Dorsolateral prefrontal cortex (tissue), 122 donors: ENCODE measurements at places on chromosomes 13 and 19.
A peak's percentile ranks its signal among the peaks of the same experiment; 100 is the strongest.

DNA sequence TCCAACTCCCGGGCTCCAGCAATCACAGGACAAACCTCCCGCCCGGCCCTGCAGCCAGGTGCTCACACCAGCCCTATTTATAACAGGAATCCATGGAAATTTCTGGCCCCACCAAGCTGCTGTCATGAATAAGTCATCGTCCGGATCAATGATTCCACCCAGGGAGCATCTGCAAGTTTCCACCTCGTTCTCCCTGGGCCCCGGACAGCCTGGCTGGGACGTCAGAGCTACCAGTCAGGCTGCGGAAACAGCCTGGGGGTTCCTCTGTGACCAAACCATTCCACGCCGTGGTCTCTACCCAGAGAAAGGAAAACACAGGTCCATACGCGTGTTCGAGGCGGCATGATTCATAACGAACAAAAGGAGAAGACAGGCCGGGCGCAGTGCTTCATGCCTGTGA, 20.7 kb upstream of the PTBP1 start:
- DNase-seq, result no peak

GRCh38 chr19:3570606-3571011, 2.1 kb upstream of the HMG20B start:
- DNase-seq, result no peak

- DNase-seq, result no peak
These were observed 789.1 kb upstream of the SLITRK5 start for GRCh38 chr13:86882107-86882506.

GRCh38 chr13:91042870-91043269, 304.6 kb upstream of the MIR17HG start:
- DNase-seq, result no peak

DNA sequence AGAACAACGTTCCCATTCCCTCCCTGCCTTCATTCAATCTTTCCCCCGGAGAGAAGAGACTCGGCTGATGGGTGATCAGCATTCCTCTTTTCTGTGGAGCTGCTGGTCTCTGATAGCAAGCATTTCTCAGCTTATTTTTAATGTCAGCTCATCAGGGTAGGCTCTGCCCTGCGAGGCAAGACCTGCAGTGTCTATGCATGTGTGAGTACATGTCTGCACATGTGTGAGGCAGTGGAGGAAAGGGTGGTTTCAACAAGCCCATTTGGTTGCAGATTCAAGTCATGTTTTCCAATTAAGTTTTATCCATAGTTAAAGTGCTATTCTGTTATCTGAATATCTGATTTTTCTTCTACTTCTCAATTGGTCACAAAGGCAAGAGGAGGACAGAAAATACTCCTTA, 19.5 kb downstream of the SLC10A2 start:
- DNase-seq, result no peak

- DNase-seq, result no peak
These were observed 145.1 kb upstream of the ZNF536 start for GRCh38 chr19:30227012-30227621.

DNA sequence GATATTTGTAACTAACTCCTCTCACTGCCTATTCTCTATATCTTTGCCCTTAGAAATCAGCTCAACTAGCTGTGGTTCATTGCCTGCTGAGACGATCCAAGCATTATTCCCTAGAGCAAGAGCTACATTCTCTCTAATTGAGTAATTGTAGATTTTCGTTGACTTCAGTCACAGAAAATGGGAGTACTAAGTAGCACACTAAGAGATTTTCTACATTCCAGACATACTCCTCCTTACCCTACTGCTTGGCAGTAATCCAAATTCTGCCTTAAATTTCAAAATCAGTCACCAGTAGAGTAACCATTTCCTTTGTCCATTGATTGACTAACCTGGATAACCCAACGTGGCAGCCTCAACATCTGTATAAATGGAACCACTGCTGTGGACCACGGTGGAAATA, 1786.8 kb downstream of the SLITRK5 start:
- DNase-seq, result no peak

GRCh38 chr19:35963514-35963913, 27.3 kb downstream of the LRFN3 start:
- DNase-seq, result no peak

DNA sequence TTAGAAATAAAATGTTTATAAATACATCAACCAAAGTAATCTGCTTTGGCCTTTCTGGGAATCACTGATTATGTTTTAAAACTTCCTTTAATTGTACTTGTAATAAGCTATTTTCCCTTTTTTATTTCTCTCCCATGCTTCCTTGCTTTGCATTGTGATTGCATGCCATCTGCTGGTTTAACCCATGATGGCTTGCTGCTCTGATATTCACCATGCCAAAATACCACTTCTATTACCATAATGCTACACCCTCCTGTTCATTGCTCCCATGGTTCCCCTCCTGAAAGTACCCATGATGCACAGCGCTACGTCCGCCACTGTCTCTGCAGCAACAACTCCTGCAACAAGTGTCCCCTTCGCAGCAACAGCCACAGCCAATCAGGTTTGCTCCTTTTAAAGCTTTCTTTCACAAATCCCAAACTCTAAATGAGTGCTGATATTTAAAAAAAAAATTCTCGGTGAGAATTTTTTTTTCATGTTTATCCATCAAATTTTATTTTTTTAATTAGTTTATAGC, 67.7 kb upstream of the RAP2A start:
- DNase-seq, result no peak

- DNase-seq, result no peak
These were observed 32.4 kb downstream of the ZNF787 start for GRCh38 chr19:56088497-56089215.

- no peak for DNase-seq
These were observed 3.6 kb downstream of the SOHLH2 start for GRCh38 chr13:36210738-36211137.

DNA sequence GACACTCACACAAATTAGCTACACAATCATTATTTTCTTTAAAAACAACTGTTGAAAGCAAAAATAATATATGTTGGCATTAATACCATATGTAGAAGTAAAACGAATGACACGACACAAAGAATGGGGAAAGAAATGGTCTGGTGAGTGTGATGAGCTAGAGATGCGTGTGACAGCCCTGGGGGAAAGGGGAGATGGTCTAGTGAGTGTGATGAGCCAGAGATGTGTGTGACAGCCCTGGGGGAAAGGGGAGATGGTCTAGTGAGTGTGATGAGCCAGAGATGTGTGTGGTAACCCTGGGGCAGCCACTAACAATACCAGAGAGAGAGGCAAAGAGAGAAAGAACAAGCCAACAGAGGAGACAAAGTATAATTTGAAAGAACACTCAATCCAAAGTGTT, 22.3 kb upstream of the LAMP1 start:
- no peak for DNase-seq

DNA sequence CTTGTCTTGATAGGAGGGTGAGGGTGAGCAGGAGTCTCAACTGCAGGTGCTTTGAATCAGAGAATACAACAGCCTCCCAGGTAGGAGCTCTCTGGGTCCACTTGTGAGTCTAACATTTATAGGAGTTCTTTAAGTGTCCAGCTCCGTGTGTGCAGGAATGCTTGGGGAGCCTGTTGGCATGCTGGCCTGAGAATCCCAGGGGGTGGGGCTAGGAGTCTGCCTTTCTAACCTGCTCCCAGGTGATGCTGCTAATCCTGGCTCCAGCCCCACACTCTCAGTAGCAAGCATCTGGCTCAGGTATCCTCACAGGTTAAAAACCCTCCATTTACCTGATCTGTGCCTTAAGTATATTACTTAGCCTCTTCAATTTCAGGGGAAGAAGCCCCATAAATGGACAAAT, 368.9 kb downstream of the RBM26 start:
- DNase-seq, result no peak

- peak; percentile 21 for DNase-seq
These were observed 883 bp downstream of the ZNF441 start for GRCh38 chr19:11767633-11768133.

GRCh38 chr19:16319481-16319880, 5.1 kb upstream of the KLF2 start:
- DNase-seq, result no peak

GRCh38 chr13:34776390-34776981, 165.6 kb upstream of the NBEA start:
- no peak for DNase-seq

DNA sequence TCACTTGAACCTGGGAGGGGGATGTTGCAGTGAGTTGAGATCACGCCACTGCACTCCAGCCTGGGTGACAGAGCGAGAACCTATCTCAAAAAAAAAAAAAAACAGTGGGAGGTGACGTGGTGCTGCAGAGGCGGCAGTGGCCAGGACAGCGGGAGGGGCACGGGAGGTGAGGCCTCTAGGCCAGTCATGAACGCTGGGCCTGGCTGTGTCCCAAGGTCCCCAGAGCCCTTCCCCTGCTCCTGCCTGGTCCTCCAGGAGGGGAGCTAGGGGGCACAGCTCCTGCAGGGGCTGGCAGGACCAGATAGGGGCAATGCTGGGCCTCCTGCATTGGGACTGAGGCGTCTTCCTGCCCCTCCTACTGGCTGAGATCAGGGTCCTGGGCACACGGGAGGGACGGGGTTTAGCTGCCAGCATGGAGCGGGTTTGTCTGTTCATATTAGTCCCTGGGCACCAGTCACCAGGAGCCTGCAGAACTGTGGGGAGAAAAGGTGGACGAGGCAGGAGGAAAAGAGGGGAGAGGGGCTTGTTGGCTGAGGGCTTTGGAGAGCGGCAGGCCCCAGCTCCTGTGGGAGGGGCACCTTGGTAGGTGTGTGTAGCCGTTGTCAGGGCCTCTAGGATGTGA, 4.5 kb downstream of the MAP2K7 start:
- no peak for DNase-seq

GRCh38 chr13:80740071-80740470, 399.1 kb upstream of the SPRY2 start:
- DNase-seq, result no peak

- no peak for DNase-seq
These were observed 2.6 kb downstream of the GPI start for GRCh38 chr19:34367624-34367957.

- no peak for DNase-seq
These were observed 58.3 kb upstream of the MCF2L start for GRCh38 chr13:112910616-112911280.

DNA sequence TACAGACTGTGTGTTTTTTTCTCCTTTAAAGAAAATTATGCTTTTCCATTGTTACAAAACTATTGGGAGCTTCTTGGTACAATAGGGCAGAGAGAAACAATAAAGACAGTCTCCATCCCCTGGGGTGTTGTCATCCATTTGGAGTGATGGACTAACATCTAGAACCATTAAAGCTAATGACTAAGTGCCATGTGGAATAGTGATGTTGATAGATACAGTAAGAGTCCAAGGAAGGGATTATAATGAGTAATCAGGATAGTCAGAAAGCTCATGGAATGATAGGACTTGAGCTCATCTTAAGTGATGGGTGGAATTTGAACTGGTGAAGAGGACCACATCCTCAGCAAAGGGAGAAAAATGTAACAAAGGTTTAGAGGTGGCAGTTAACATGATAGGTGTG, 24.1 kb upstream of the FRY start:
- DNase-seq, result no peak

- no peak for DNase-seq
These were observed 662 bp downstream of the CBARP start for GRCh38 chr19:1237027-1237659.
